ENCODE measurements at places on chromosomes 2 and 18.

DNA sequence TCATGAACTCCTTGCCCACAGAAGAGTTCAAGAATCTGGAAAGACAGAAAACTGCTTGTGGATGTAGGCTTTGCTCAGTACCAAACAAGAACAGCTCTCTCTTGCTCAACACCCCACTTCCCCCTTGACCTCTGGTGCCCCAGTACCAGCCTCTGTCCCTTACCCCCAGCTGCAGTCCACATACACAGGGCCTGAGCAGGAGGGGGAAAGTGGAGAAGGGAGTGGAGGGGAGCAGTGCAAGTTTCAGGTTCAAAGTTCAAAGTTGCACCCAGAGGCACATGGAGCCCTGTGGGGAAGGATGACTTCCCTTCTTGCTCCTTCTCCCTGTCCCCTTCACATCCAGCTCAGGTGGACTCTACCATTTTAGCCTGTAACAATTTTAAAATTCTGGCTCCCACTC is 61.1 kb upstream of the LPIN2 start:
- no peak for DNase-seq

- DNase-seq = no peak
Observed at GRCh38 chr18:26457611-26458353, 90.6 kb downstream of the KCTD1 start.

DNA sequence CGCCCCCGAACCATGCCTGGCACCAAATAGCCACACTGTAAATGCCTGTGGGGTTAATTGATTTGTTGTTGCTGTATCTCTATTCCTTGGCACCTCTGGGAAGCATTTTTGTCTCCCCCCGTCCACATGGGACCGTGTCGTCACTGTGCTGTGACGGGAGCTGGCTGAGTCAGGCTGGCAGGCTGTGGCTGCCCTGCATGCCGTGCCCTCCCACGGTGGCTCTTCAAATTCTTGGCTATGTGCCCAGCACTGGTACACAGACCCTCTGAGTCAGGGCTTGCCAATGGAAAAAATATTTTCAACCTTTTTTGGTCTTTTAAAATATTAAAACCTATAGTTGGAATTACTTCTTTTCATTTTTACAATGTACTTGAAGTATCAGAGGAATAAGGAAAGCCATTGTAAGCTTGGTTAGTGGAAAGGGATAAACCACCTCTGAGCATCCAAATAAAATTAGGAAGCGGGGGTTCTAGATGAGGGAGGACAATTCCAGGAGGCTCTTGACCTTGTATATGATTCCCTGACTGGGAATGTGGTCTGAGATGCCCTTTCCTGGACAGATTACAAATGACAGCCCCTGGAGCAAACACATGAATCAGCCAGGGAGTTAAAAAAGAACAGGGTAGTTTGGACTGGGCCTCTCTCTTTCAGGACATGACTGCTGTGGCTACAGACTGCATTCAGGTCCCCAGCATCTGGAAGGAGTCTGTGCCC is 59.4 kb downstream of the DGKD start:
- no peak for DNase-seq

DNA sequence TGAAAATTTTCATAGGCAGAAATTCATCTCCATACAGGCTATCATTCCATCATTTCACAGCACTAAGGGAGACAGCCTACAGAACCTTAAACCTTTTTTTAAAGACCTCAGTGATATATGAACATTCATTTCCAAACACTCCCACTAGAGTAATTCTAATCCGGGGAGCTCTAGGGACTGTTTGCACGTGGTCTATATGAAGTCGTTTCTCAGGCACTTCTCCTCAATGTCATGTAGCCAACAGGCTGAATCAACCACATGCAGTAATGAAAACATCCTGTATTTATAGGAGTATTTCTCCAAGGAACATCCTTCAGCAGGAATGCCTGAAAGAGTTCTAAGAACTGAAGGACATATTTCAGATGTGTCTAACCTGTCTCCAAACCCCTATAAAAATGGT is 97.3 kb upstream of the CREB1 start:
- no peak for DNase-seq

DNA sequence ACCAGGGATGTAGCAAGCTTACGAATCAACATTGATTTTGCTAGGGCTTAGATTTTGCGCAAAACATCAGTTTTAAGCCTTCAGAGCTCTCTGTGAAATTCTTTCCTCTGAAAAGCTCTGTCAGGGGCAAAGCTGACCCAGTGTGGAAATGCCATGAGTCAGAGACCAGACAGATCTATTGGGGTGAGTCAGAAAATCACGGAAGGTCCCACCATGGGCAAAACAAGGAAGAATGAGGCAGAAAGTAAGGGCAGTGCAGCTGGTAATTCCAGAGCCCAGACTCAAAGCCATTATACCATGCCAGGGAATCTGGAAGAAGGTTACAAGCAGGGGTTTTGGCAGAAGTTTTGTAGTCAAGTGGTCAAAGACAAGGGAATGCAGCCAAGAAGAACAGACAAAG is 256.6 kb upstream of the CTAGE1 start:
- DNase-seq = no peak

DNA sequence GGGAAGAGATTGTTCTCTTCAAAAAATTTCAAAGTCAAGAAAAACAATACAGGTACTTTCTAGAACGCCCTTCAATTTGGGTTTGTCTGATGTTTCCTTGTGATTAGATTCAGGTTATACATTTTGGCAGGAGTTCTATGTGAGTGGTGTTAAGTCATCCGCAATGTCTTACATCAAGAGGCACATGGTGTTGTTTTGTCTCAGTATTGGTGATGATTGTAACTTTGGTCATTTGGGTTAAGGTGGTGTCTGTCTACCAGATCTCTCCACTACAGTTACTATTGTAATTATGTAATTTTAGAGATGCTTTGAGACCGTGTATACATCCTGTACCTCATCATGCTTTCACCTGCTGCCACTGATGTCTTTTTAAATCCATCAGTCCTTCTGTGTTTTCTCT is 60.3 kb downstream of the TET3 start:
- no peak for DNase-seq

GRCh38 chr2:62485761-62486438 is 20.1 kb downstream of the TMEM17 start:
- DNase-seq = no peak

DNA sequence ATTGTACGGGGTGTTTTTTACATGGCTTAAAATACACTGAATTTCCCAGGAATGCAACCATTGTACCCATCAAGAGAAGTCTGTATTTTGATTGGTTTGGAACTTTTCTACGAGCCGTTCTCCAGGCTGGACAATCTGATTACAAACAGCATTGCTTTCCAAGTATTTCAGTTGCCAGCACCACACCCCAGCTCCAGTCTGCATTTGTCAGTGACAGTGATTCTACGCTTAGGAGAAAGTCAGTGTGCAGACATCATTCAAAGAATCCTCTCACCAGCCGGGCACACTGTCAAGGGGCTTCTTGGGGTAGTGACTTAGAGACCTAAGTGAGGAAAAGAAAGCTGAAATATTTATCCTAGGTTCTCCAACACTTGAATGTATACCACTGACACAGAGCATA is 194.1 kb downstream of the ANAPC1 start:
- DNase-seq = no peak

DNA sequence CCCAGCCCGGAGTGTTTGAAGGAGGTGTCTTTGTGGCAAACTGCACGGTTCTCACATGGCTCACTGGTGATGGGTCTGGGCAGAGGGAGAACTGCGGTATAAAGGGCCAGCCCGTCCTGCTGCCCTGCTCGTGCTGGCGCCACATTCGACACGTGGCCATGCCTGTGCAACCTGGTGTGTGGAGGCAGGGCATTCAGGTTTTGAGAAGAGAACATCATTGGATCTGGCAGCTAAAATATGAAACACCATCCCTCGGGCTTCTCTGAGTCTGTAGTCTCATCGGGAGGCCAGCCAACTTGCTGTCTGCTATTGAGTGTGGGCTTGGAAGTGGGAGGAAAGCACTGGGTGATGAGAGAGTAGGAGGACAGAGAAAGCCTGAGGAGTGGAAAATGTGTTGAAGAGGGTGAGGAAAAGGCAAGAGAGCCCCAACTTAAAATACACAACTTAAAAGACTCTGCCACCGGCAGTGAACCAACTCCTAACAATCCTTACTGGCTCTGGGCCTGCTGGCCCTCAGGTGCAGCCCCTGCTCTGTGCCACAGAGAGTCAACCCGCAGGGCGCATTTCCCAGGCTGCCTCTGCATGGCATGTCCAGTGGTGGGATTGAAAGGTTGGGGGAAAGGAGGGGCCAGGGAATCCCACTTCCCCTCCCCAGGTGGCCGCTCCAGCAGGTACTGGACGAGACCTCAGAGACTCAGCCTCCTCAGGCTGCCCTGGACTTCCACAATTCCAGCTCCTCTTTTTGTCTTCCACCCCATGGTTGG is 112.7 kb upstream of the DLX2 start:
- no peak for DNase-seq

DNA sequence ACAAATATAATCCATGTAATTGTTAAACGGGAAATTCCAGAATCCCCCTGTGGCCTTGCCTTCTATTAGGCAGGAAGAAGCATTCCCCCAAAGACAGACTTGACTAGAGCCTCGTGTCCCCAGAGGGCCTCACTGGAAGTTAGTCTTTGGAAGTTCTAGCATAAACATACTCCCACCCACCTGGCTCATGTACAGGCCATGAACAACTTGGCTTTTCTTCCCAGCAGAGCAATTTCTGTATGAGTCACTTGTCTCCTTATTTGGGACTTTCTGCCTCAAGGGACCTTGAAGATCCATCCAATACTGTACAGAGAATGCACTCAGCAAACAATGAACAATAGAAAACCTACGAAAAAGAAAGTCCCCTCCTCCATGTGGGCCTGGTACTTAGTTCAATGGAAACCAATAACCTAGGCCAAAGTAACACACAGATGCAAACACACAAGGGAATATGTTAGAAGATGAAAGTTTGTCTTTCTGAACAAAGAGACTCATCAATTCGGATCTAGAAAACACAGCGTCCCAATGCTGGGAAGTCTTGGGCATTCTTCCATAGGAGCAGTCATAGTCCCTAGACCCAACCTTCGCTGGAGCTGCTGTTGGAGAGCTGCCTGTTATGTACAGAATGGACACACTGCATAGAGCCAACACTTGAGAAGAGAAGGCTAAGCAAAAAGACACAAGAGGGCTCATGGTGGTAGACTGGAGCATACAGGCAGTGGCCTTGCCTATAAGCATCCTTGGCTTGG is 303.5 kb downstream of the HRH4 start:
- no peak for DNase-seq

DNA sequence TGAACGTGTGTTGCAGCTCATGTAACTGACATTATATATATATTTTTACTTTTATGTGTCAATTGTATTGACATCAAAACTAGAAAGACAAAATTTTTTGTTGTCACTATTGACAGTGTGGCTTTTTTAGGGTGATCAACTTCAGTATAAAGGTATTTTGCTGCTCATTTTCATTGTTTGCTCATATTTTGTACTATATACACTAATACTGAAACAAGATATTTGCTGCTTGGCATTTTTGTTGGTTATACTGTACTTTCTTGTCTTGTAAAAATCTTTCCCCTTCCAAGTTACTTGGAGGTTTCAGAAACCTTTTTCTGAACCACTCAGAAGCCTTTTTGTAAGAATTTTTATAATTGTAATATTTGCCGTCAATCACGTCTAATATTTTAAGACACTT is 16.5 kb downstream of the AFTPH start:
- no peak for DNase-seq

Data from NCI-H1417 treated with DMSO at 0.1 percent for 48 hours (cell line).